ENCODE measurements at places on chromosomes 2 and 18.

DNA sequence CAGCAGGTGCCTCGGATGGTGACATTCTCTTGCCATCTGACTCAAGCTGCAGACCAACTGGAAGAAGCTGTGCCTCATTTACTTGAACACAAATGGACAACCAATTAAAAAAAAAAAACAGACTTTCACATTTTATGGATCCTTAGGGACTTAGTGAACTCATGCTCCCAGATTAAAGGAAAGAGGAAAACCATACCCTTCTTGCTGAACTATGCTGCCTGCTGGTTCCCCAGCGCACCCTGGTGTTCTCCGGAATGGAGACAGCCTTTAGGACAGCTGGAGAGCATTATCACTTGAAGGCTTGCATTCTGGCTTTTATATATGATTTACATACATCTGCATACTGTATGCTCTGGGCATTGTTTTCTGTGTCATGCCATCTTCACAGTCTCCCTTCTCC, 370.7 kb downstream of the SLC4A3 start:
- no peak for DNase-seq

DNA sequence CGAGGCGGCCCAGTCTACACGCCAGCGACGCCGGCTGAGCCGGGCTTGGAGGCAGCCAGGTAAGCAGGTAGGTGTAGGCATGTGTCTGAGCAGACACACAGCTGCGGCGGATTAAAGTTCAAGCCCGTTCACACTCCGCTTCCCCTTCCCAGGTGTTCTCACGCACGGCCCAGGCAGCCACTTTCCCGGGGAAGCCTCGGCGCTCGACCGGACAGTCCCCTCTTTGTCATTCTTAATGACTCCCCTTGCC, 367 bp downstream of the TGFA start:
- DNase-seq, result no peak

- DNase-seq, result no peak
These were observed 197.6 kb upstream of the CHST9 start for GRCh38 chr18:27382567-27383216.

- no peak for DNase-seq
These were observed 287.6 kb upstream of the HNRNPA3 start for GRCh38 chr2:176924909-176925534.

- DNase-seq, result no peak
These were observed 262.6 kb upstream of the SYT4 start for GRCh38 chr18:43539862-43540261.

All from fibroblast of lung (primary cell).